CD4-positive, alpha-beta T cell treated with Interferon alpha-2 for 1 hour (primary cell): ENCODE measurements at places on chromosomes 3 and 15.

DNA sequence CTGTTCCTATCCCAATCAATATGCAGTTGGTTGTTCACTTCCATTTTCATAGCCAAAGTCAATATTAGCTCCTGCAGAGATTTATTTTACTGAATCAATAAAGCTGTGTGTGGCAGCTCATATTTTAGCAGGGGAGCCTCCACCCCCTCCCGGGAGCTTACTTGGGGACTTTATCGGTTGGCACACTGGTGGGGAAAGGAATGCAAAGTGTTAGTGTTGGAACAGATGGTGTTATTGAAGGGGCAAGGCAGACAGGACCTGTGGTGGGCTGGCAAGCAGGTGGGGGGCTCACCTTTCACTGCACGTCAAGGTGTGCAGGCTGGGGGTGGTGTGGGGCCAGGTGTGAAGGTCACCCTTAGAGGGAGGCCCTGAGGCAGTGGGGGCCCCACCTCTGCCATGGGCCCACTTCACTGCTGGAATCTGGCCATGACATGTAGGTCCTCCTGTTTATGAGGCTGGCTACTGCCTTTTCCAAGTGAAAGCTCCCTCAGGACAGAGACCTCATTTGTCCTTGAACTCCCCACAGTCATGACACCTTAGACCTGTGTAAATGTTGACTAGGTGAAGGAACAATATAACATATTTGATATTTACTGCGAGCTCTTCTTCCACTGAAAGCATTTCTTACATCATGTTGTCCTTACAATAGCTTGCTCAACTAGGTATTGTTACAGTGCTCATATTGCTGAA is 44.0 kb upstream of the SEC22A start:
- no peak for DNase-seq

- DNase-seq = no peak
Measured at GRCh38 chr3:45549961-45550360, 44.6 kb upstream of the LIMD1 start.

GRCh38 chr3:138912237-138912636 is 34.7 kb downstream of the FOXL2 start:
- DNase-seq = no peak

GRCh38 chr3:156395961-156396710 is 158.8 kb downstream of the SSR3 start:
- DNase-seq = no peak

GRCh38 chr15:81064253-81064652 is 63.5 kb downstream of the TLNRD1 start:
- no peak for DNase-seq

DNA sequence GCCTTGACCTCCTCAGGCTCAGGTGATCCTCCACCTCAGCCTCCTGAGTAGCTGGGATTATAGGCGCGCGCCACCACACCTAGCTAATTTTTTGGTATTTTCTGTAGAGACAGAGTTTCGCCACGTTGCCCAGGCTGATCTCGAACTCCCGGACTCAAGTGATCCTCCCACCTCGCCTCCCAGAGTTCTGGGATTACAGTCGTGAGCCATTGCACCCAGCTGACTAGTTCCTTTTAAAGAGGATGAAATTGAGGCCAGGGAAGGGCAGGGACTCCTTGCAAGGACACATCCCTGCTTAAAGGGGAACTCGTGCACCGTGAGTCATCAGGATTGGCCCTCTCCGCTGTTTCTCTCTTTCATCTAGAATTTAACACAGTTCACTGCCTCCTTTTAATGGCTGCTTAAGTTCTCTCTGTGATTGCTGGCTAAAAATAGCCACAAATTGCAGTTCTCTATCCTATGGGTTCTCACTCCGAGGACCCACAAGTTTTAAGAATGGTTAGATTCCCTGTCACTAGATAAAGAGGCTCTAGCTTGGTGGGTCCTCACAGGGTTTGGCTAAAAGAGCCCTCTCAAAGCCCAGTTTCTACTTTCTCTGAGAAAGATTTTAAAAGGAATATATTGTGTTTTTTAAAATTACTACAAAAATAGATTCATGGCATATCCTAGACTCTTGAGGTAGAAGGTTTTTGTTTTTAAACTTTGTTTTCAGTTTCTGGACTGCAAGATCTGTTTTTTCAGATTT is 1.4 kb downstream of the CRTAP start:
- DNase-seq = peak; percentile 7
